ENCODE measurements at places on chromosomes 13 and 19.

GRCh38 chr13:54949735-54950134, 1921.1 kb downstream of the OLFM4 start:
- DNase-seq: no peak

DNA sequence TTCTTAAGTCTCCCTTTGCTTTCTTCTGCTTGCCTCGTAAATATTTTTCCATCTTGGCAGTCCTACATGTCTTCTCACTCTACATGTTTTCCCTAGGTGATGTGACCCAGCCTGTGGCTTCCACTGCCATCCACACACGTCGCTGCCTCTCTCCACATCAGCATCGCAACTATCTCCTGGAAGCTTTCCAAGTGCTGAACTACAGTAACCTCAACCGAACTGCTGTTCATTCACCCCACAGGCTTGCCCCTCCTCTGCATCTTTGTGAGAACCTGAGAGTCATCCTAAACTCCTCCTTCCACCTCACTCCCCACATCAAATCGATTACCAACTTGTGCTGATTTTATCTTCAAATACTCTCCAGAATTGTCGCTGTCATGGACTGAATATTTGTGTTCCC, 41.2 kb upstream of the USPL1 start:
- no peak for DNase-seq

DNA sequence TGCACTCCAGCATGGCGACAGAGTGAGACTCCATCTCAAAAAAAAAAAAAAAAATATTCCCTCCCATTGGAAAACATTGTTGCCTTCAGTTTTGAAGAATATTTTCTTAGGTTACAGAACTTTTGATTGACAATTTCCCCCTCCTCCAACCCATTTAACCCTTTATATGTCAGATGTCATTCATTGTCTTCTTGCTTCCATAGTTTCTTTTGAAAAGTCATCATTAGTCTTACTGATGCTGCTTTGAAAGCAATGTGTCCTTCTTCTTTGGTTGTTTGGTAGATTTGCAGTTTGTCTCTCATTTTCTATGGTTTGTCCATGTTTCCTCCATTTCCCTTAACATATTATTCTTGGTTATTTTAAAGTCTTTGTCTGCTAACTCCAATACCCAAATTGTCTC, 25.4 kb downstream of the ZNF558 start:
- no peak for DNase-seq

GRCh38 chr19:45402298-45403061, 2.4 kb downstream of the PPP1R13L start:
- peak; percentile 49 for DNase-seq

- no peak for DNase-seq
Observed at GRCh38 chr19:37778613-37779126, 716 bp downstream of the ZNF573 start.

DNA sequence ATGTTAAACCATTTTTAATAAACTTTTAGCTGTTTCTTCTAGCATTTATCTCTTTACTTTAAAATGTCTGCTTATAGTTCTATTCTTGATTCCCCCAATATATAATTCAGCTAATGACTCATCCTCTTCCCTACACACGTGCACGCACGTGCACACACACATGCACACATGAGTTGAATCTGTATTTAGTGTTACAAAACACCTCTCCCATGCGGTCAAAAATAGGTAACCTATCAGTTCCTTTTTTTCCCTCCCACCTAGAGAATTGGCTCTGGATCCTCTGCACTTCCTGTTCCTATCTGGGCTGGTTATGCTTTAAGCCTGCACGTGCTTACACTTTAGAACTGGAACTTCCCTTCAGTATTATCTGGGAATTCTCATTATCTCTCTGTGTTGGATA, 144.1 kb downstream of the PAN3 start:
- no peak for DNase-seq

DNA sequence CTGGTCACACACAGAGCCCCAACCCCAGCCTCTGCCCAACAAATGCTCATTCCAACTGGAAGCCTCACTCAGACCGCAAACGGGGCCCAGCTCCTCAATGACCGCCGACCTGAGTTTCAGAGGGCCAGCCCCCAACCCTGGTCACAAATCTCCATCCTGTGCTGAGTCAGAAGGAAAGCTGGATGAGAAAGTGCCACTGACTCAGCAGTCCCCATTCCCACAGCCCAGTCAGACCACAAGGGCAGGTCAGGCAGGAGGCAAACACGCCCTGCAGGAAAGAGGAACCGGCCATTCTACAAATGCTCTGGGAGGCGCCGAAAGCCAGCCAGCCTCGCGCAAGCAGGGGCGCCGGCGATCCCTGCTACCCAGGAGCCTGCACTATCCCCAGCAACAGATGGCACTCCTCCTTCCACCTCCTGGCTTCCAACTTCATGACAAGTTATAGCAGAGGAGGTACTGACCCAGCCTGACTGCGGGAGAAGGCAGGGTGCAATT, 14.1 kb upstream of the PRKD2 start:
- DNase-seq: no peak

GRCh38 chr19:18322318-18322758, 538 bp downstream of the LSM4 start:
- peak; percentile 59 for DNase-seq

DNA sequence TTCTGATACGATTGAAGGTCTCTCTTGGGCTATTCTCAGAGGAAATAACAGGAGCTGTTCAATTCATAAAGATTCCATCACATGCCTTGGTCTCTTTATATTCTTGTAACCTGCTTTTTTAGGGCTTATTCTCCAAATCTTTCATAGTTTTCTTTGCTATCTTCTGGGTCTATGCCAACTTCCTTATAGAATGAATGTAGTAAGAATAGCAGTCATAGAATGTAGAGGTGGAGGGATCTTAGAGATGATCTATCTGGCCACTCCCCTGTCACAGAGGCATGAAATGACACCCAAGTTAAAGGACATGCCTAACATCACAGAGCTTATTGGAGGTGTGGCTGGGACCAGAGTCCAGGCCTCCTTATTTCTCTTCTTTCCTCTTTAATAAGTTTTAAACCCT, 13.2 kb downstream of the LCP1 start:
- DNase-seq: no peak

DNA sequence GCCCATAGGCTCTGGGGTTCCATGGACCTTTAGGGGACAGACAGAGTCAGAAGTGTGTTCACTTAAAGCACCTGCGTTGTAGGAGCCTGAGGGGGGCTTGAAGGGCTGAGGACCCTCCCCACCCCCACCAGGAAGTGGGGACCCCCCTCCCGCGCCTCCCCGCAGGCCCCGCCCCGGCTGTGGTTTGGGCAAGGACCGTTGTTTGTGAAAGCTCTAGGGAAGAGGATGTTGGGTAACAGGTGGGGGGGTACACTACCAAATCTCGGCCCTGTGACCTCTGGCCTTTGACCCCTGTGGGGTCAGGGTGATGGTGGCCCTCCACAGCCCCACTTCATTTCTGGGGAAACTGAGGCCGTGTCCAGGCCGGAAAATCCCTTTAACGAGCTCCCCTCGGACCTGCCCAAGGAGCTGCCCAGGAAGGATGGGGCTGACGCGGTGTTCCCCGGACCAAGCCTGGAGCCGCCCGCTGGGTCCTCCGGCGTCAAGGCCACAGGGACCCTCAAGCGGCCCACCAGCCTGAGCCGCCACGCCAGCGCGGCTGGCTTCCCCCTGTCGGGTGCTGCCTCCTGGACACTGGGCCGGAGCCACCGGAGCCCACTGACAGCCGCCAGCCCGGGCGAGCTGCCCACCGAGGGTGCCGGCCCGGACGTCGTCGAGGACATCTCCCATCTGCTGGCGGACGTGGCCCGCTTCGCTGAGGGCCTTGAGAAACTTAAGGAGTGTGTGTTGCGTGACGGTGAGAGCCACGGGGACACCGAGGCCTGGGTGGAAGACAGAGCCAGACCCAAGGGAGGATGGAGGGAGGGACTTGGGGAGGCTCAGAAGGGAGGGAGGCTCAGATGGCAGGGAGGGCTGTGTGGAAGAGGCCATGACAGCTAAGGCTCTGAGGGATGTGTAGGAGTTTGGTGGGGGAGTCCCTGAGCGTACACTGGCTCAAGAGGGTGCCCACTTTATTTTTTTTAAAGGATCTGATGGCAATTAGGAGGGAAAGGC, 1.3 kb downstream of the ARHGAP45 start:
- no peak for DNase-seq

DNA sequence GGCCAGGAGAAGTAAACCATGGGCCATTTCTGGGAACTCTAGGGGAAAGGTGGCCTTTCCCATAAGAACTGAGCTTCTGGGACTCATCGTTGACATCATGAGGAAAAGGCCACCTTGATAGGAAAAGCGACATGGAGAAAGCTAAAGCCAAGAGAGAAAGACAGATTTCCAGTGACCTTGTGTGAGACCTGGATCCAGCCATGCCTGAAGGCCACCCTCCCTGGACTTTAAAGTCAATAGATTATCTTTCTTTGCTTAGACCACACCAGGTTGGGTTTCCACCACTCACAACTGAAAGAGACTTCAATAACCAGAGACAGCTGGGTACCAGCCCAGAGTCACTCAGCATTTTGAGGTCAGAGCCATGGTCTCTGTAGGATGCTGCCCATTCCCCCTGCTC, 3.5 kb downstream of the CYP4F2 start:
- DNase-seq: no peak

- DNase-seq: no peak
Observed at GRCh38 chr13:25170554-25171111, 1.5 kb downstream of the AMER2 start.

DNA sequence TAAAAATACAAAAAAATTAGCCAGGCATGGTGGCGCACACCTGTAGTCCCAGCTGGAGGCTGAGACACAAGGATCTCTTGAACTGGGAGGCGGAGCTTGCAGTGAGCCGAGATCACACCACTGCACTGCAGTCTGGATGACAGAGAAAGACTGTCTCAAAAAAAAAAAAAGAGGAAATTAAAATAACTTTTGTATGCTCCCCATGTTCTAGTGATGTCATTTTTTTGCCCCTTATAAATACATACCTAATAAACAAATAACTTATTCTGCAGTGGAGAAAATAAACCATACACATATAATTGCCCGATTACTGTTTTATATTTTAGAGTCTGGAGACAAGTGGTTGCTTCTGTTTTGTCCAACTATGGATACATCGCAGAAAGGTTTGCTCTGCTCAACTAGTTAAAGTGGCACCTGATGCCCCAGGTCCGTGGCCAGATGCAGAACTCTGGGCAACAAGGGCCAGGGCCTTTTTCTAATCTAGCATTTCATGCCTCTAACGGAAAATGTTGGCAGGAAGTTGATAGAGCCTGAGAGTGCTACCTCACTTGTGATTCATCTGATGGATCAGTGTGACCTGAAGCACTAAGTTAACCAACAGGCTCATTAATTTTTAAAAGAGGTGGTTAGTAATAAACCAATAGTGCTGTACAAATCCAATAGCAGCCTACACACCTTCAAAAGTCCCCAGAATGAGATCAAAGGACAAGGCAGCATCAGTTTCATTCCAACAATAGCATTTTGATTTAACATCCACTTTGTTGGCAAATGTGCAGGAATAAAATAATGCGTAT, 18.8 kb downstream of the UBE2L5 start:
- no peak for DNase-seq

DNA sequence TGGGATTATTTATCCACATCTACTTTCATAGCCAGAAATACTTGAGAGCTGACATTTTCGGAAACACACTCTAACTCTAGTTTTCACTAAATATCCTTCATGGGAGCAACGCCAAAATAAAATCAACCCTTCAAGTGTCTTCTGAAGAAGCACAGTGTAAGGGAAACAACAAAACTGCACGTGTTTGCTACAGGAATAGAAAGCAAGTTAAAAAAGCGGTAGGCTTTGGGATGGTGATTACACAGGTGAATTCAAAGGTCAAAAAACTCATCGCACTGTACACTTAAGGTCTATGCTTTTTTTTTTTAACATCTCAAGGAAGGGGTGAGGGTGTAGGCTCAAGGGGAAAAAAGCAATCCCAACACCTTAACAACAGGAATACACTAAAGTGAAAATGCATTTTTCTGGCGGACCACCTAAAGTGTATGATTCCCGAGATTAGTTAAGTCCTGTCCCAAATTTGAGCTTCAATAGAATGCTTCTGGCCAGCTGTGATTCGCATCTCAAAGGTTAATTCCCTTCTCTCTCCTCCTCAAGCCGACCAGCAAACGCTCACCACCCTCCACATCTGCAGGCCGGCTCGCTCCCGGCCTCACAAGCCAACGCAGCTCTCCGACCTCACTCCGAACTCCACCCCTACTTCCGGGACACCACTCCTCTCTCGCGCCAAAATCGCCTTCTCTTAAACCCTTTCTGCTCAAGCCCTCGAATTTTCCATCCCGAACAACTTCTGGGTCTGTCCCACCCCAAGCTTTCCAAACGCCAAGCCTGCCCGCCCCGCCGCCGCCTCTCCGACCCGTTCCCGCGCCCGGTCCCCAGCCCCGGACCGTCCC, 1.1 kb downstream of the ARGLU1 start:
- peak; percentile 71 for DNase-seq

GRCh38 chr13:45931211-45931610, 79.7 kb upstream of the SIAH3 start:
- DNase-seq: no peak

- DNase-seq: no peak
Observed at GRCh38 chr13:35724446-35724845, 248.0 kb upstream of the MAB21L1 start.

DNA sequence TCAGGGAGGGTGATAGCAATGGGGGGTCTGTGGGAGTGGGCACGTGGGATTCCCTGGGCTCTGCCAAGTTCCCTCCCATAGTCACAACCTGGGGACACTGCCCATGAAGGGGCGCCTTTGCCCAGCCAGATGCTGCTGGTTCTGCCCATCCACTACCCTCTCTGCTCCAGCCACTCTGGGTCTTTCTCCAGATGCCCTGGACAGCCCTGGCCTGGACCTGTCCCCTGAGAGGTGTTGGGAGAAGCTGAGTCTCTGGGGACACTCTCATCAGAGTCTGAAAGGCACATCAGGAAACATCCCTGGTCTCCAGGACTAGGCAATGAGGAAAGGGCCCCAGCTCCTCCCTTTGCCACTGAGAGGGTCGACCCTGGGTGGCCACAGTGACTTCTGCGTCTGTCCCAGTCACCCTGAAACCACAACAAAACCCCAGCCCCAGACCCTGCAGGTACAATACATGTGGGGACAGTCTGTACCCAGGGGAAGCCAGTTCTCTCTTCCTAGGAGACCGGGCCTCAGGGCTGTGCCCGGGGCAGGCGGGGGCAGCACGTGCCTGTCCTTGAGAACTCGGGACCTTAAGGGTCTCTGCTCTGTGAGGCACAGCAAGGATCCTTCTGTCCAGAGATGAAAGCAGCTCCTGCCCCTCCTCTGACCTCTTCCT, 9.3 kb upstream of the CEACAM7 start:
- DNase-seq: no peak

DNA sequence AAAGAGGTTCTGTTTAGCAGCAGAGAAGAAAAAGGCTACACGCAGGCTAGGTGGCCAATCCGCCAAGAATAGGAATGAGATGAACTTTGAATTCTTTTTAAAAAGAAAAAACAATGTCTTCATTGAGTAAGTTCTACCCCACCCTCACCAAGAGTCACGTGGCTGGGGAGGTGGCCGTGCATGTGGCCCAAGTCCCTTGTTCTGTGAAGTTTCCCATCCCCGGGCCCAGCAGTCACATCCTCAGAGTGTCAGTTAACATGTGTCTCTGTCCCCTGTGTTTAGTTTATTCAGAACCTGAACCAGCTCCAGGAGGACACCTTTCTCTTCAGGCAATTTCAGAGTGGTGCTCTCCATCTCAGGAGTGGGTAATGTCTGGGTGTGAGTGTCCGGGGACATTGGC, 57.1 kb upstream of the MCF2L start:
- no peak for DNase-seq

- no peak for DNase-seq
Observed at GRCh38 chr19:5694167-5694955, 4.3 kb downstream of the RPL36 start.

- DNase-seq: peak; percentile 75
Observed at GRCh38 chr19:56765137-56765536, 75.4 kb downstream of the PEG3 start.

- DNase-seq: no peak
Observed at GRCh38 chr19:55188625-55189024, 8.5 kb upstream of the SYT5 start.

GRCh38 chr19:33437821-33438671, 64.5 kb downstream of the CEBPG start:
- peak; percentile 28 for DNase-seq

Data from SK-N-DZ (cell line).